ENCODE measurements at places on chromosomes 5 and 9.

DNA sequence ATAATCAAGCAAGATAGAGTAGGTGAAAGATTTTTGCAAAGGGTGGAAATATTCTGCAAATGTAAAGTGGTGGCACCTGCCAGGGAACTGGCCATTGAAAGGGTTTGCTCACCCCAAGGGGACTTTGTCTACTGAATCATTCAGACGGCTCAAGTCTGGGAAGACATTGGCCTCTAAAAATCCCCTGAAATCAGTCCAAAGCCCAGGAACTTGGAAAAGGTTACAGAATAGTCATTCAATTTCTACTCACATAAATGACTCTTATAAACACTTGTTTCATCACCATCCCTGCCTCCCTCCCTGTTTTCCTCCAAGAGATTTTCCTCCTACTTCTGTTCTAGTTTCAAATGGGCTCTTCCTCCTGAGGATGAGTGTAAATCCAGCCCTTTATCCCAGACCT, 28.5 kb downstream of the ZNF366 start:
- DNase-seq = no peak

DNA sequence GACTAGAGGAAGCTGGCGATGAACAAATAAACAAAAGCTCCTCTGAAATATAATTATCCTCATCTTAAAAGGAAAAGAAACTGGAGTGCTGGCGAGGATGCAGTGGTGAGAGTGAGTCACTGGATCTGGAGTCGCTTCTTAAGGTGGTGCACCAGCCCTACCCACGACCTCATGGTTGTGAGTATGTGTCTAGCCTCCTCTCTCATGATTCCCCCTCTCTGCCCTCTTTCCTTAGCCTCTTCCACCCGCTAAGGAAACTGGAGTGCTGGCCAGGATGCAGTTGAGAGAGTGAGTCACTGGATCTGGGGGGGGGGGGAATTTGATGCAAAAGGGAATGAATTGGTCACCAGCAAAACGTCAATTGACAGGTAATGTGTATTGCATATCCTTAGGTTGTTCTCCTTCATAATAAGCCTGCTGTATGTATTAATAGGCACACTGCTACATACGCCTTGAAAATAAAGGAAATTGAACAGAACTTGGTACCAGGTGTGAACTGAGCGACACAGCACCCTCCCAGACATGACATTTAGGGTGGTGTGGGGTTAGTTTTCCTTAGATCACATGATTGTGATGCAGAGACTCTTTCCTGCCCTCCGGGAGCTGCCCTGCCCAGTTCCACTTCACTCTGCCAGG, 36.3 kb upstream of the EBF1 start:
- no peak for DNase-seq

- DNase-seq = peak; percentile 56
Measured at GRCh38 chr5:142869886-142870285, 99.7 kb downstream of the ARHGAP26 start.

DNA sequence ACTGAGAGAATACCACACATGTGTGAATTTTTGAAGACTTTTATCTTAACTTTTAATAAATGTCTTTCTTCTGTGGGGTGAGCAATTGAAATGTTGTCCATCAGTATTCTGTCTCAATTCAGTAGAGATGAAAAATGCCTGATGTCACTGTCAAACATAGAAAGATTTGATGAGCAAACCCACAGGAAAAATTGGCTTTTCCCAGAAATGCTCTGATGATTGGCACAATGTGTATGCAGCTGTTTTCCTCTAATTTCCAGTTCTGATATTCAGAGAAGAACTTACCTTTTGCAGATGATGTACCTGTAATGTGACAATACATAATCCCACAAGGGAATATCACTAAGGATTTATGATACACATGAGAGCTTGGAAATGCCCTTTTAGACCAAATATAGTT, 340.0 kb downstream of the PTPRD start:
- DNase-seq = no peak

DNA sequence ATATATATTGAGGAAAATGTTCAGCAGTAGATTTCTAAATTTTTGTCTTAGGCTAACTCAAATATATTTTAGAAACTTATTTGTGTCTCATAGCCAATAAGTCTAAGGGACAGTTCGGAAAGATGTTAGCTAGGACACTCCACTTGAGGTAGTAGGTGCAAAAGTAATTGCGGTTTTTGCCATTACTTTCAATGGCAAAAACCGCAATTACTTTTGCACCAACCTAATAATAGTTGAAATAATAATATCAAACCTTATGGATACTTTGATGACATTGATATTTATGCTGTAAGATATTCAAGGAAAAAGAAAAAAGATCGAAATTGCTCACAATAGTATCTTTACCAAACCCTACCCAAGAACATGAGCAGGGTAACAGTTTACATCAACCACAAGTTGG, 555.5 kb upstream of the ST8SIA4 start:
- no peak for DNase-seq

DNA sequence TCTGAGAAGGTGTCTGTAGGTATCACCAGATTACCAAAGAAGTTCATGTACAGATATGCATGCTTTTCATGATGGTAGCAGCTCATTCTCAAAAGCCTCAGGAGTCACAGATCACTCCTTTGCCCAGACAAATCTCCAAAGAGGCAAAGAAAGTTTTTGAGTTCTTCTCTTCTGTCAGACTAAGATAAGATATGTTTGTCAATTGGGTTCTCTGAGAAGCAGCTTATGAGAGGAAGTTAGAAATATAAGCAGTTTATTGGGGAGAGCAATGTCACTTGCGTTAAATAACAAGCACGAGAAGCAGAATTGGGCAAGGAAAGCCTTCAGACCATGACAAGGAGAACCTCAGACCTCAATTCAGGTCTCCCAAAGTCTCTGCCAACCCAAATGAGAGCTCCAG, 219.2 kb upstream of the KLF4 start:
- peak; percentile 79 for DNase-seq
